Sigmoid colon (tissue), 7 donors: ENCODE measurements at places on chromosomes 5 and 9. TPM values are rescaled to one million over a fixed set of nuclear protein-coding genes. Genes with fewer than 3 reads are reported as not detected.

The ALDH1A1 gene
- total RNA-seq: 353 TPM

The FYB1 gene
- total RNA-seq: 11.1 TPM

- no peak for DNase-seq
Measured at GRCh38 chr5:141821430-141821925, 56.7 kb downstream of the PCDH1 start.

DNA sequence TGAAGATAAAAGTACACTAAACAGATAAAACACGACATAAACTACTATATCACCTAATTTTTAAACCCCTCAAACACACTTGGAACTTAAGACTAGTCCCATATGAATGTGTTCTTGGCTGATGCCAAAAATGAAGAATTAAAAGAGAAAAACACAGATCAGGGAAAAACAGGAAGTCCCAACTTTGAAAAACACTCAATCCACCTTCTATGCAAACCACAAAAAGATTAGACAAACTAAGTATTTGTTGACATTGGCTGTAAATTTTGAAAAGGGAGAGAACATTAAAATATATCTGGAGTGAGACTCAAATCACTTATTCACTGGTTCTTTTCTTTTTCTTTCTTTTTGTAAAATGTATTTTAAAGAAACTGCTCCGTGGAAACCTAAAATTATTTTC lies 81.4 kb downstream of the ANKH start:
- no peak for DNase-seq
